Adrenal gland (tissue), 19 donors: ENCODE measurements at places on chromosomes 5 and 9. TPM values are rescaled to one million over a fixed set of nuclear protein-coding genes. Genes with fewer than 3 reads are reported as not detected.

GRCh38 chr9:35108946-35109575, 6.1 kb upstream of the STOML2 start:
- peak; percentile 21 for DNase-seq
- no peaks in the 10 kb centered on the region for H3K36me3 ChIP-seq
- no peaks in the 10 kb centered on the region for H3K27me3 ChIP-seq
- no peak overlapping the region for H3K4me3 ChIP-seq
- no peak overlapping the region for H3K27ac ChIP-seq
- peaks cover 26% of the 10 kb centered on the region for H3K4me1 ChIP-seq

DNA sequence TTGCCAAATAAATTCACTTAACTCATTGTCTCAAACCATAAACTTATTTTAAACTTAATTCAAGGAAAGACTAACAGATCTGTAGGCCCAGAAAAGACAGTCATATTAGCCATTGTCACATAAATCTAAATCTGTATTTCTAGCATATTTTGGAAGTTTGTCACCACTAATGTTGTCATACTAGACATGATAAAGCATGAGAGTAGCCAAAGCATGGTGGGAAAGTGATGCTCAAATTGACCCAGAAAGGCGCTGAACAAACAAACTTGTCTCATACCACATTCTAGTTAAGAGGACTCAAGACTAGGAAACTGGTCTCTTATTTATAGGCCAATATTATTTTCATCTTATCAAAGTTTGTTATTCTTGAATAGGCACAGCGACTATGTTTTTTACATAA, 99.4 kb downstream of the VCAN start:
- no peak overlapping the region for H3K4me3 ChIP-seq
- DNase-seq, result no peak
- H3K36me3 ChIP-seq, result no peaks in the 10 kb centered on the region

The SMIM32 gene
- not detected for total RNA-seq

The C5orf58 gene
- total RNA-seq, result not detected

DNA sequence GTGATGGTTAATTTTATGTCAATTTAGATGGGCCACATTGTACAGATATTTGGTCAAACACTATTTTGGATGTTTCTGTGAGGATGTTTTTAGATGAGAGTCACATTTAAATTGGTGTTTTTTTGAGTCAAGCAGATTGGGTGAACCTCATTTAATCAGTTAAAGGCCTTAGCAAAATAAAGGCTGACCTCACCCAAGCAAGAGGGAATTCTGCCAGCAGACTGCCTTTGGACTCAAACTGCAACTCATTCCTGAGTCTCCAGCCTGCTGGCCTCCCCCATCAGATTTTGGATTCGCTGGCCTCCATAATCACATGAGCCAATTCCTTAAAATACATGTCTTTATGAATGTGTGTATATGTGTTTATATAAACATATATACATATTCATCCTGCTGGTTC, 282.7 kb upstream of the POU5F2 start:
- no peak overlapping the region for H3K27ac ChIP-seq
- H3K27me3 ChIP-seq, result no peaks in the 10 kb centered on the region
- DNase-seq, result no peak
- H3K4me1 ChIP-seq, result no peaks in the 10 kb centered on the region
- no peaks in the 10 kb centered on the region for H3K36me3 ChIP-seq
- no peak overlapping the region for H3K4me3 ChIP-seq
